Subcutaneous preadipocyte (primary cell): ENCODE measurements at places on chromosomes 16 and 17. TPM values are rescaled to one million over a fixed set of nuclear protein-coding genes. Genes with fewer than 3 reads are reported as not detected.

Gene SOX8
- under 0.01 and 0.78 TPM in 2 replicates for total RNA-seq

Gene SEZ6
- not detected in 2 replicates for total RNA-seq

Gene ZNF764
- 4.8 and 7.6 TPM in 2 replicates for total RNA-seq

Gene EXOC3L1
- not detected in 2 replicates for total RNA-seq

Gene SEBOX
- total RNA-seq: not detected in 2 replicates

Gene STAC2
- under 0.01 and 0.20 TPM in 2 replicates for total RNA-seq

Gene RANGRF
- 7.6 and 8.1 TPM in 2 replicates for total RNA-seq

Gene MEOX1
- total RNA-seq: not detected in 2 replicates

Gene GAN
- total RNA-seq: 4.0 and 6.1 TPM in 2 replicates

Gene OMG
- total RNA-seq: 0.73 and 1.8 TPM in 2 replicates

Gene SDR42E2
- under 0.01 TPM in 2 replicates for total RNA-seq

Gene MYH3
- total RNA-seq: 0.37 and 0.39 TPM in 2 replicates

Gene AIPL1
- not detected in 2 replicates for total RNA-seq

Gene C17orf113
- under 0.01 and 0.37 TPM in 2 replicates for total RNA-seq

Gene NAGS
- total RNA-seq: 20.2 and 41.4 TPM in 2 replicates

Gene RHBDL3
- under 0.01 and 0.20 TPM in 2 replicates for total RNA-seq

Gene SLC2A4
- total RNA-seq: under 0.01 TPM in 1 of 2 replicates, not detected in the other

Gene ZP2
- not detected in 2 replicates for total RNA-seq

Gene MSLN
- not detected in 2 replicates for total RNA-seq

Gene MT1M
- total RNA-seq: 4.7 and 24.6 TPM in 2 replicates

Gene BANP
- total RNA-seq: 20.9 and 22.7 TPM in 2 replicates

Gene HS3ST3B1
- total RNA-seq: 23.1 and 28.3 TPM in 2 replicates

Gene DOC2B
- total RNA-seq: not detected in 2 replicates

Gene IRX3
- 2.2 and 5.1 TPM in 2 replicates for total RNA-seq

Gene CX3CL1
- not detected in 2 replicates for total RNA-seq

Gene MT4
- total RNA-seq: not detected in 2 replicates

Gene PNMT
- total RNA-seq: 0.37 TPM in 1 of 2 replicates, not detected in the other

Gene BRICD5
- 0.37 and 1.6 TPM in 2 replicates for total RNA-seq

Gene XYLT1
- 47.8 and 70.6 TPM in 2 replicates for total RNA-seq

Gene NPIPB13
- total RNA-seq: 0.73 TPM in 1 of 2 replicates, not detected in the other

Gene CPHXL2
- total RNA-seq: not detected in 2 replicates

Gene RASD1
- 2.5 and 17.6 TPM in 2 replicates for total RNA-seq

Gene OTOP2
- not detected in 2 replicates for total RNA-seq

Gene DNAAF8
- 0.37 and 0.59 TPM in 2 replicates for total RNA-seq

Gene CCL4
- not detected in 2 replicates for total RNA-seq

Gene TNFRSF17
- not detected in 2 replicates for total RNA-seq

Gene NT5M
- 2.2 and 3.7 TPM in 2 replicates for total RNA-seq

Gene IGF2BP1
- total RNA-seq: under 0.01 and 0.98 TPM in 2 replicates
